ENCODE measurements at places on chromosomes 7 and 10. TPM values are rescaled to one million over a fixed set of nuclear protein-coding genes. Genes with fewer than 3 reads are reported as not detected.

Gene TWIST1
- total RNA-seq = not detected

Gene LRRC18
- total RNA-seq = not detected

Gene RNF148
- not detected for total RNA-seq

DNA sequence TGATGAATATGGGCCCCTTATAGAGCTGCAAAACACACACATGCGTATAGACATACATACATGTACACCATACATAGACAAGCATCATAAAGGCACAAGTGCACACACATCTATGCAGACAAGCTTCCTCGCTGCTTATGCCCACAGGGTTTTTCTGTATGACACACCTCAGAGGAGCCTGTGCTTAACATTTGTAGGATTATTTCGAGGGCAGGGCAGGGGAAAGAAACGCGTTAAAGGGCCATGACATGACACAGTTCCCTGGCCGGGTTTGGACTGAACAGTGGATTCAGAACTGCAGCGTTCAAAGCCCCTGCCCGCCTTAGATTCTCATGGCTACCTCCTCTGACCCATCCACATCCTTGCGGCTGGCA is 44.8 kb downstream of the CHST3 start:
- no peaks in the 10 kb centered on the region for H3K36me3 ChIP-seq
- no peak overlapping the region for H3K4me3 ChIP-seq
- H3K27ac ChIP-seq = no peak overlapping the region
- H3K27me3 ChIP-seq = no peaks in the 10 kb centered on the region
- H3K4me1 ChIP-seq = no peaks in the 10 kb centered on the region

GRCh38 chr7:4797858-4798705 is 22.7 kb downstream of the AP5Z1 start:
- peaks cover 11% of the 10 kb centered on the region for H3K4me1 ChIP-seq
- DNase-seq = peak; percentile 74
- H3K27me3 ChIP-seq = peaks cover 5% of the 10 kb centered on the region
- H3K36me3 ChIP-seq = peaks cover 8% of the 10 kb centered on the region
- no peak overlapping the region for H3K4me3 ChIP-seq

DNA sequence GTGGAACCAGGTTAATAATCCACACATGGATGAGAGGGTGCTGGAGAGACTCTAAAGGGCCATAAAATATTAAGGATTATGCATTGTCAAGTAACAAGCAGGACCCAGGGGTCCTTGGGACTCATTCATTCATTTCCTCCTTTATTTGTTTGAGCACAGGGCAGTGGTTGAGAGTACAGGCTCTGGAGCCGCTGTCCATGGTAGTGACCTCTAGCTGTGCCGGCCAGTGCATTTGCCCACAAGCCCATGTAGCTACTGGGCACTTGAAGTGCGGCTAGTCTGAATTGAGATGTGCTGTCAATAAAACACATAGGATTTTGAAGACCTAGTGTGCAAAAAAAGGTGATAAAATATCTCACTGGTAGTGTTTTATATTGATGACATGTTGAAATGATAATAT is 137.6 kb downstream of the C10orf105 start:
- no peaks in the 10 kb centered on the region for H3K27me3 ChIP-seq
- no peaks in the 10 kb centered on the region for H3K4me1 ChIP-seq
- H3K27ac ChIP-seq = no peak overlapping the region
- no peak overlapping the region for H3K4me3 ChIP-seq
- no peaks in the 10 kb centered on the region for H3K36me3 ChIP-seq
- no peak for DNase-seq

GRCh38 chr10:83927166-83927565 is 212.1 kb upstream of the GHITM start:
- H3K27me3 ChIP-seq = peaks cover 14% of the 10 kb centered on the region
- H3K27ac ChIP-seq = no peak overlapping the region
- H3K36me3 ChIP-seq = no peaks in the 10 kb centered on the region

DNA sequence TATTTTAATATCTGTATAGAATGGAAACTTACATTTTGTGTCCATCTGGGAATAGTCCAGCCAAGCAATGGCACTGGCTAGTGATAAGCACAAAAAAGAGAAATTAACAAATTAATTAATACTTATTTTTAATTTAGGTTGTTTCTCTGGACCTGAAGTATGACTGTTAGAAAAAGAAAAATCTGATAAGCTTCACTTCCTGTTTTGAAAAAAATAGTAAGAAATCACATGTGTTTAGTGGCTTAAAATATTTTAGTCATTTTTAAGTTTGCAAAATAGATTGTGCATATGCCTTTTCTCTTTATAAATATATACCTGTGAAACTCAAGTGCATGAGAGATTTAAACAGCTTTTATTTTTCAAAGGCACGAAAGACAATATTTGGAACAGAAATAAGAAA is 50.1 kb upstream of the CREB5 start:
- peaks cover 4% of the 10 kb centered on the region for H3K27me3 ChIP-seq
- no peak for DNase-seq
- no peaks in the 10 kb centered on the region for H3K36me3 ChIP-seq
- H3K4me3 ChIP-seq = no peak overlapping the region
- no peak overlapping the region for H3K27ac ChIP-seq
- H3K4me1 ChIP-seq = no peaks in the 10 kb centered on the region

DNA sequence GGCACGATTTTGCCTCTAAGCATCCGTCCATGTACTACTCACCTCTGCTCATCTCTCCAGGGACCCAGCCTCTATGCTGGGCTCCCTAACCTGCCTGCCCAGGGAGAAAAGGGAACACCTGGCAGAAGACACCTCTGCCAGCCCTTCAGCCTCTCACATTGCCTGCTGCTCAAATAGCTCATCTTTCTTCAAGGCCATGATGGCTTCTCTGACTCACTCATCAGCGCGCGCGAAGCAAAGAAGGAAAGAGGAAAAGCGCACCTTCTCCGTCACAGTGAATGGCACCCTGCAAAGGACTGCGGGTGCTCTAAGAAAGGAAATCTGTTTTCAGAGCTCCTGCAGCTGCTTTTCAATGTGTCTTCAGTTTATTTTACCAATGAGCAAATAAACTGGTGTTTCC is 174.0 kb downstream of the PRKAG2 start:
- H3K4me1 ChIP-seq = peaks cover 4% of the 10 kb centered on the region
- H3K27ac ChIP-seq = no peak overlapping the region

- DNase-seq = no peak
- H3K27ac ChIP-seq = no peak overlapping the region
- H3K36me3 ChIP-seq = peaks cover 3% of the 10 kb centered on the region
- H3K27me3 ChIP-seq = no peaks in the 10 kb centered on the region
These were observed 86.3 kb upstream of the MKLN1 start for GRCh38 chr7:131241386-131241785.
